ENCODE measurements at places on chromosomes 5 and 9. TPM values are rescaled to one million over a fixed set of nuclear protein-coding genes. Genes with fewer than 3 reads are reported as not detected.

GRCh38 chr5:146363161-146363874, 24.7 kb downstream of the POU4F3 start:
- no peak overlapping the region for H3K27ac ChIP-seq
- H3K4me3 ChIP-seq: no peak overlapping the region
- no peak for DNase-seq

DNA sequence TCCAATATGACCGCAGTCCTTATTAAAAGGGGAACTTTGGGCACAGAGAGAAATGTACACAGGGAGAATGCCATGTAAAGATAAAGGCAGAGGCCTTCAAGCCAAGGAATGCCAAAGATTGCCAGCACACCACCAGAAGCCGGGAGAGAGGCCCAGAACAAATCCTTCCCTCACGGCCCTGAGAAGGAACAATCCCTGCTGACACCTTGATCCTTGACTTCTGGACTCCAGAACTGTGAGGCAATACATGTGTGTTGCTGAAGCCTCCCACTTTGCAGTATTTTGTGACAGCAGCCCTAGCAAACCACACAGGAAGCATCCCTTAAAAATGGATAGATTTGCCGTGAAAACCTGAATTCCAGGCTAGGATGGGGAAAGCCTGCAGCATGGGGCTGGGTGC, 80.0 kb downstream of the MAMDC2 start:
- H3K27ac ChIP-seq: no peak overlapping the region
- DNase-seq: no peak
- H3K4me3 ChIP-seq: no peak overlapping the region

Gene HCN1
- total RNA-seq: not detected

Gene PTCD2
- 2.9 TPM for total RNA-seq

Gene TIGD6
- 1.0 TPM for total RNA-seq

Gene SLC34A1
- total RNA-seq: not detected

Gene SLF1
- total RNA-seq: 7.9 TPM

- peaks cover 5% of the 10 kb centered on the region for H3K4me1 ChIP-seq
- H3K4me3 ChIP-seq: no peak overlapping the region
- DNase-seq: peak; percentile 50
- no peaks in the 10 kb centered on the region for H3K36me3 ChIP-seq
These were observed 11.1 kb downstream of the GRIN1 start for GRCh38 chr9:137149942-137150616.

DNA sequence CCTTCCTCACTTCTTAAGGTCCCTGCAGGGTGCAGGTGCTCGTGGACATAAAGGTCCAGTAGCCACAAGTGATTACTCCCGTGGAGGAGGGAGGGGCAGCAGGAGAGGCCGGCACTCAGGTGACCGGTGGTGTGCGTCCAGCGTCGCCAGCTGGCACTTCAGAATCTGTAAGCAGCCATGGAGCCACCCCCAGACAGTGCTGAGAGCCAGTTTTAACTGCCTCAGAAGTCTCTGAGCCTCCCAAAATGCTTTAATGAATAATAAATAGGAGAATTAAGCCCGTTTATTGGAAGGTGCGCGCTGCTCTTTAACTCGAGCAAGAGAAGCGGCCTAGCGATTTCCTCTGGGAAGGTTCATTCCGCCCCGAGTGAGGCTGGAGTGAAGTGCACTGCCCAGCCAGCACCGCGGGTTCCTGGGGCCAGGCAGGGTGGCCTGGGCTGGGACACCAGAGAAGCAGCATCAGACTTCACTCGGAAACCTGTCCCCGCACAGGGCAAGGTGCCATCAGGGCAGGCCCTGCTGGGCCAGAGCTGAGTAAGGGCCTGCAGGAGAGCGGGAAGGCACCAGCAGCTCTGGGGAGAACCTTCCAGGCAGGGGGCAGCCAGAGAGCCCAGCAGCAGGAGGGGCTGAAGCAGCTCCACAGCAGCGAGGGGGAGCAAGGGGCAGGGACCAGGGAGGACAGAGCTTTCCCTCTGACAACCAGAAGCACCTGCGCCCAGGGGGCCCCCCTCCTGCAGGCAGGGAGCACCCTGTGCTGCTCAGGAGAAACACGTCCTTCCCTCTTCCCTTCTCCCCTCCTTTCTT, 61.2 kb downstream of the VAV2 start:
- no peak overlapping the region for H3K4me3 ChIP-seq
- H3K36me3 ChIP-seq: no peaks in the 10 kb centered on the region
- no peaks in the 10 kb centered on the region for H3K27me3 ChIP-seq
- DNase-seq: no peak
- no peaks in the 10 kb centered on the region for H3K4me1 ChIP-seq

Gene PRR16
- not detected for total RNA-seq

DNA sequence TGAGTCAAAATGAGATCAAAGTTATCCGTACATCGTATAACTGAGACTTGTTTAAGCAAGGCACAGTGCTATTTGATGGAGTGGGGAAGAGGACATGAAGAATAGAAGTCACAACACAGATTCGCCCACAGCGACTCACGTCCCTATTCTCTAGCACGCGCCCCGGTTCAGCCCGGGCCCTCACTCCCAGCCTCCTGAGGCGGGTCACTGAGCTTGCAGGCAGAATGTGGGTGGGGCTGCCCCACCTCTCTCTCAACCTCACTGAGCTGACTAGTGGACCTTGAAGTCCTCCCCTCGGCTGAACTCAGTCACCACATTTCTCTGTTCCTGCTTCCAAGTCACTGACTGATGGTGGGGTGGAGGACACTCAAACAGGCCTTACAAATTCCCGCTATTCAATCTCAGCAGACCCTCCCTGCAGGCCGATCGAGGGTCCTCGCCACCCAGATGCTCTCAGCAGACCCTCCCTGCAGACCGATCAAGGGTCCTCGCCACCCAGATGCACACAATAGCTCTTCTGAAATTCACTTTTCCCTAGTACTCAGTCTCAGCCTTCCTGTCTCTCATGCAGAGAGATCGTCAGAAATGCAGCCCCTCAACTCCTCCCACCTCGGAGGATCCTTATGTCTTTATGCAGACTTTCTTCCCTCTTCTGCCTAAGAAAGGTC, 12.9 kb downstream of the GLDC start:
- H3K4me1 ChIP-seq: no peaks in the 10 kb centered on the region
- H3K4me3 ChIP-seq: no peak overlapping the region
- peaks cover 15% of the 10 kb centered on the region for H3K27me3 ChIP-seq
- no peak for DNase-seq

DNA sequence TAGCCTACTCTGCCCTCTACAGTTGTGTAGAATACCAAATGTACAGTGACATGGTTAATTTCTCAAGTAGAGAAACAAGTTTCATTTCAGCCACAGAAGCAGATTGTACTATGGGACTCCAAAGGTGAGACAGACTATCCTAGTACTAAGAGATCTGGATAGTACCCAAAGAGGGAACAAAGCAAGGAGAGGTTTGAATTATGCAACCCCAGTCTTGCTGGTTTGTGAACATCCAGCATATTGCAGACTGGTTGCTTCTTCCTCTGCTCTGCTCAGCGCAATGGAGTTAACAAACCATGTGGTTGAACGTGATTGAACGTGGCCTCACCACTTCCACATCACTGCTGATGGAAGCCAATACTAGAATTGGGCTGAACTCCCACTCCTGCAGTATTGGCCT, 43.3 kb upstream of the ALDOB start:
- H3K36me3 ChIP-seq: no peaks in the 10 kb centered on the region
- no peak for DNase-seq
- H3K27me3 ChIP-seq: peaks cover 3% of the 10 kb centered on the region
- no peak overlapping the region for H3K27ac ChIP-seq
- no peaks in the 10 kb centered on the region for H3K4me1 ChIP-seq

DNA sequence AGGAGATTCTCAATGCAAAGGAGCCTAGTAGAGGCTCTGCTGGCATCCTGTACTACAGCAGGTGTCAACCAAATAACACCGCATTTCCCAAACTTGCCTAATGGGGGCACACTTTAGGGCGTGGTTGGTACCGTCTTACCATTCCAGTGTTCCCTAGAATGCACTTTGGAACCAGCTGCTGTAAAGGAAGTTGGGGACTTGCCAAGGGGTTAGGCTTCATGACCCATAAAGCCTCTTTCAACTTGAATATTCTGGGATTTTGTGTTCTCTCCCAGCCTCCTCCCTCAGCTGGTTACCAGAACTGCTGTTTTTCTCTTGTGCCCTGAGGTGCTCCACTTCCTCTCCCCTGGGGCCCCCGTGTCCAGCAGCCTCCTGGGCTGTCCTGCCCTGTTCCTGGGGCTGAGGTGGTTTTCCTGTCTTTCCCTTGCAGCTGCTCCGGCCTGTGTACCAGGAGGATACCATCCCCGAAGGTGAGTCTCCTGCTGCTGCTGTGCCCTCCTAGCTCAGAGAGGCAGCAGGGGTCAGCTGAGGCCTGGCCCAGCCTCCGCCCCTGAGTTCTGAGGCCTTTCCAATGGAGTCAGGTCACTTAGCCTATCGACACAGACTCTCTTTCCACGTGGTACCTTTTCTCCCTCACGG, 44.7 kb downstream of the RGS3 start:
- peaks cover 25% of the 10 kb centered on the region for H3K4me1 ChIP-seq
- no peaks in the 10 kb centered on the region for H3K27me3 ChIP-seq
- no peak overlapping the region for H3K4me3 ChIP-seq

Gene BTNL8
- not detected for total RNA-seq

DNA sequence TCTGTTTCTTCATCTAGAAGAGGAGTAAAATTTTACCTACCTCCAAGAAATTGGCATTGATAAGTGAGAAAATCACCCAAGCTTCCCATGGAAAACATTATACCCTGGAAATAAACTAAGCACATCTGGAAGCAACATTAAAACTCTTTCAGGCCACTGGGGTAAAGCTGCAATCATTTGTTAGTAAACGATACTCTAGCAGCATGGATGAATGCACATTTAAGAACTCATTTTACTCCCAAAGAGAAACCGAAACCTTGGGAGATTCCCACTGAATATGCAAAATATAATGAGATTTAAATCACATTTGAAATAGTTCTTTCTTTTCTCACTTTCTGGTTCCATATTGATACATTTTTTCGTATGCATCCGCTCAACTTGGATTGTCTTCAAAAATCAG, 467.5 kb downstream of the EFNA5 start:
- H3K36me3 ChIP-seq: no peaks in the 10 kb centered on the region
- DNase-seq: no peak
- H3K4me3 ChIP-seq: no peak overlapping the region
- H3K27ac ChIP-seq: no peak overlapping the region
- H3K27me3 ChIP-seq: no peaks in the 10 kb centered on the region
- no peaks in the 10 kb centered on the region for H3K4me1 ChIP-seq

GRCh38 chr5:53917095-53917494, 356.7 kb downstream of the NDUFS4 start:
- no peak for DNase-seq
- H3K4me3 ChIP-seq: no peak overlapping the region

DNA sequence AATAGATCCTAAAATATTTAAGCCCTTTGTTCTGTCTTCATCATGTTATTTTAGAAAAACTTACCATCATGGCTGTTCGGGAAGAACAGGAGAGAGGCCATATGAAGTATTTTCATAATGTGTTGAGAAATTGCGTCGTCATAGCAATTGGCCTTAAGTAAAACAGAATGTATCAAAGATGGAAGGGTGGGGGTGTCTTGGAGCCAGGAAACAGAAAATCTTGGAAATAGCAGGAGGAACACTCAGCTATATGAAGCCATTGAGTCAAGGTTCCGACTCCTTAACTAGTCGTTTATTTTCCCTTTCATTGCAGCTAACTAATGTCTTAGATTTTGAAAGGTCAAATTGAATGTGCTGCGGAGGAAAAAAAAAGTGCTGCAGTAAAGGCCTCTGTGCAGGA, 1.3 kb downstream of the SPTAN1 start:
- H3K27me3 ChIP-seq: no peaks in the 10 kb centered on the region
- peak overlapping the region; percentile 23 for H3K27ac ChIP-seq
- peak overlapping the region; percentile 84 for H3K4me3 ChIP-seq
- H3K36me3 ChIP-seq: no peaks in the 10 kb centered on the region

DNA sequence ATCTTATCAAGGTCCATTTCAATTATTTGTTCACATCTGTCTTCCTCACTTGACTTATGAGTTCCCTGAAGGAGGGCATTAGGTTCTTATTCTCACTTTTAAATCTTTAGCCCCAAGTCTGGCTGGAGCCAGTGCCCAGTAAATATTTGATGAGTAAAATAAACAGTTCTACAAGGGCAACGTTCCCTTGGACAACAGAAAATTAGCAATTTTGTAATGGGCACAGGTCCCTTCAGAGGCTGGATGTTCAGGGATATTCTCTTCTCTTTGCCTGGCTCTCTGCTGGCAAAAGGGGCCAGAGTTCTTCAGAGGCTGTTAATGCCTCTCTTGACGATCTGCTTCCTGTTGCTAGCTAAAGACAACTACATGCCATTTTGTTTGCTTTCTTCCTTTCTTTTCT, 149.7 kb downstream of the SEMA6A start:
- peaks cover 3% of the 10 kb centered on the region for H3K36me3 ChIP-seq
- DNase-seq: no peak
- no peaks in the 10 kb centered on the region for H3K27me3 ChIP-seq
- no peaks in the 10 kb centered on the region for H3K4me1 ChIP-seq

DNA sequence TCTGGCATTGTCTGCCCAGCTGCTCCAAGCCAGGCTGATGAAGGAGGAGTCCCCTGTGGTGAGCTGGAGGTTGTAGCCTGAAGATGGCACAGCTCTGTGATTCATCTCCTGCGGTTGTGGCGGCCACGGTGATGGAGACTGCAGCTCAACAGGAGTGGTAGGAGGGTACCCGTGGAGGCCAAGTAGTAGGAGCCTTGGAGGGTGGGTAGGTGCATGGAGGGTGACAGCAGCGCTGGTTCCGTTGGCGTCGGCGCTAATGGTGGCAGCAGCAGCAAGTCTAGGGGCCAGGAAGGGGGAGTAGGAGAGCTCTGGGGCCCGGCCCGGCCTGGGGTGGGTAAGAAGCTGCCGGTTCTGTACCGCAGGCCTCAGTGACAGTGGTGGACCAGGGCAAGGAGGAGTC, 22.4 kb upstream of the TRIM52 start:
- no peaks in the 10 kb centered on the region for H3K4me1 ChIP-seq
- no peaks in the 10 kb centered on the region for H3K27me3 ChIP-seq
- no peaks in the 10 kb centered on the region for H3K36me3 ChIP-seq
- DNase-seq: no peak
- H3K4me3 ChIP-seq: no peak overlapping the region

DNA sequence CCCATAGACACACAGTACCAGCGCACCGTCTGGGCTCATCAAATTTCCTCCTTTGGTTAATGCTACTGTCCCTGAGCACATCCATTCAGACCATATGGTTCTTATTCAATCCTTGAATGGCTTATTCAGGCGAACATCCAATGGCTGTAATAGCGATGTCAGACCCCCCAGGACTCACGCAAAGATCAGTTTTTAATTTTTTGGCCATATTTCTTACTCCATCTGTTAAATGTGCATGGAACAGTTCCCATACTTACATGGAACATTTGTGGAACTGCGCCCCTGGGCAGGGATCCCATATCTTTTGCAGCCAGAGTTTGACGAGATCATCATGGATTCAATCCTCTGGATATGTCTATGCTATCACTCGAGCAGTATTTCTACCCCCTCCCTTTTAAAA, 213.2 kb downstream of the ADAMTS6 start:
- no peak overlapping the region for H3K27ac ChIP-seq
- no peaks in the 10 kb centered on the region for H3K27me3 ChIP-seq
- no peaks in the 10 kb centered on the region for H3K36me3 ChIP-seq
- no peaks in the 10 kb centered on the region for H3K4me1 ChIP-seq

- no peak overlapping the region for H3K27ac ChIP-seq
- no peak overlapping the region for H3K4me3 ChIP-seq
- no peaks in the 10 kb centered on the region for H3K4me1 ChIP-seq
- no peak for DNase-seq
- H3K27me3 ChIP-seq: no peaks in the 10 kb centered on the region
- H3K36me3 ChIP-seq: no peaks in the 10 kb centered on the region
These were observed 30.0 kb upstream of the SH3RF2 start for GRCh38 chr5:145906401-145906800.
